ENCODE measurements at places on chromosomes 16 and 17.
A peak's percentile ranks its signal among the peaks of the same experiment; 100 is the strongest.

DNA sequence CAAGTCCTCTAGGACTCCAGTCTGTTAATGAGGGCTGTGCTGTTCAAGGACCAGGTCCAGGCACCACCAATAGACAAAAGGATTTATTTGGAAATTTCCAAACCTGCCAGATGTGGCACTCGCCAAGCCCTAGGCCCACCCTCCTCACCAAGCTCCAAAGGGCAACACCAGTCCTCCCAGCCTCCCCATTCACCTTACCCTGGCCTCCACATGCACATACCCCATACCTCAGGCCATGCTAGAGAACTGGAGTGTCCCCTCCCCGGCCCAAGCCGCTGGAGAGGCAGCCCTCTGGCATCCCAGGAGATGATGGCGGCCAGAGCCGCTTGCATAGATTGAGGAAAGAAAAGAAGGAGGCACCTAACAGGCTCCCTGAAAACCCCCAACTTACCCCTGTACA is 4.6 kb upstream of the FTSJ3 start:
- DNase-seq = no peak

- DNase-seq = no peak
Observed at GRCh38 chr16:35398180-35398579, 1938.8 kb downstream of the TP53TG3F start.

- DNase-seq = no peak
Observed at GRCh38 chr17:79630821-79631639, 20.2 kb upstream of the RBFOX3 start.

DNA sequence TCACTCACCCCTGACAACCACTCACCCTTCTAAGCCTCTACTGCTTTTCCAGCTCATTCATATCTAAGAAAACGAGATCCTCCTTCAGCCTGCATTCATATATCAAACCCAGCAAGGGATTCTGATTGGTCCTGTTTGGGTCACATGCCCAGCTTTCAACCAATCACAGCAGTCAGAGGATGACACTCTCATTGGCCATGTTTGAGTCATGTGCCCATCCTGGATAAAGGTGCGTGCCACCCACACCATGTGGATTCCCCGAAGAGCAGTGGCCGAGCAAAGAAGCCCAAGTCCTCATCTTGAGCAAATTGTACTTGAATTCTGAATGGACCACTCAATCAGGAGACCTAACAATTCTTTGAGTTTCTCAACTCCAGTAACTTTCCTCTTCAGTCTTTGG is 45.0 kb downstream of the SCNN1G start:
- peak; percentile 74 for DNase-seq

DNA sequence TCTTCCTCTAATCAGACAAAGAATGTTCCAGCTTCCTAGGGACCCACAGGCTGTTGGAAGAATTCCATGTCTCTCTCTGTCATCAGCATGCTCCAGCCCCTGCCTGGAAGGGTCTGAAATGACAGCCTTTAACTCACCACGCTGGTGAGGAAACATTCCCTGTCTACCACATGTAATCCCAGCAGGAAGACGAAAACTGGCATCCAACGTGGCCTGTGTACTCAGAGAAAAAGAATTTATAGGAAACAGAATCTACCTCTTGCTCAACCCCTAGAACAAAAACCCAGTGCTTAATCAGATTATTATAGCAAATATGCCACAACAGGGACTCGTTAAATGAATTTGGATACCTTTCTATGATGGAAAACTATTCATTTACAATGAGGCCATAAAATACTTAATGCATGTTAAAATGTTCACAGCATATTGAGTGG is 147.3 kb upstream of the FOXF1 start:
- DNase-seq = no peak

GRCh38 chr17:74424117-74424516 is 7.8 kb upstream of the GPRC5C start:
- DNase-seq = no peak

GRCh38 chr16:2497695-2498484 is 15.9 kb upstream of the ATP6V0C start:
- DNase-seq = no peak

- peak; percentile 82 for DNase-seq
Observed at GRCh38 chr16:28277537-28278388, 14.6 kb upstream of the SBK1 start.

DNA sequence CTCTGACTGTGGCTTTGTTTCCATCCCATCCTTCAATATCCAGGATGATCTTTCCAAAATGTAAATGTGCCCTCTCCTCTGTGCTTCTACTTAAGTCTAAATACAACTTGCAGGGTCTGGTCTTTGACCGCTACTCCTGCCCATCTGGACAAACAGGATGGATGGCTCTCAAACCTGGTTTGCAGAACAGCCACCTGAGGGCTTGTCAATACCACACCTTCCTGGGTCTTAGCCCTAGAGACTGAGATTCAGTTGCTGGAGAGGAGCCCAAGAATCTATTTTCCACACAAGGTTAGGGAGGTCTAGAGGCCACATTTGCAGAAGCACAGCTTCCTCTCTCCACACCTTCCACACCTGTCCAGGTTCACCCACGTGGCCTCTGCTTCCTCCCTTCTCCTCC is 1.9 kb upstream of the GRB7 start:
- no peak for DNase-seq

- no peak for DNase-seq
Observed at GRCh38 chr17:67648032-67648905, 69.5 kb upstream of the NOL11 start.

GRCh38 chr17:82536512-82537201 is 17.1 kb downstream of the FOXK2 start:
- no peak for DNase-seq

DNA sequence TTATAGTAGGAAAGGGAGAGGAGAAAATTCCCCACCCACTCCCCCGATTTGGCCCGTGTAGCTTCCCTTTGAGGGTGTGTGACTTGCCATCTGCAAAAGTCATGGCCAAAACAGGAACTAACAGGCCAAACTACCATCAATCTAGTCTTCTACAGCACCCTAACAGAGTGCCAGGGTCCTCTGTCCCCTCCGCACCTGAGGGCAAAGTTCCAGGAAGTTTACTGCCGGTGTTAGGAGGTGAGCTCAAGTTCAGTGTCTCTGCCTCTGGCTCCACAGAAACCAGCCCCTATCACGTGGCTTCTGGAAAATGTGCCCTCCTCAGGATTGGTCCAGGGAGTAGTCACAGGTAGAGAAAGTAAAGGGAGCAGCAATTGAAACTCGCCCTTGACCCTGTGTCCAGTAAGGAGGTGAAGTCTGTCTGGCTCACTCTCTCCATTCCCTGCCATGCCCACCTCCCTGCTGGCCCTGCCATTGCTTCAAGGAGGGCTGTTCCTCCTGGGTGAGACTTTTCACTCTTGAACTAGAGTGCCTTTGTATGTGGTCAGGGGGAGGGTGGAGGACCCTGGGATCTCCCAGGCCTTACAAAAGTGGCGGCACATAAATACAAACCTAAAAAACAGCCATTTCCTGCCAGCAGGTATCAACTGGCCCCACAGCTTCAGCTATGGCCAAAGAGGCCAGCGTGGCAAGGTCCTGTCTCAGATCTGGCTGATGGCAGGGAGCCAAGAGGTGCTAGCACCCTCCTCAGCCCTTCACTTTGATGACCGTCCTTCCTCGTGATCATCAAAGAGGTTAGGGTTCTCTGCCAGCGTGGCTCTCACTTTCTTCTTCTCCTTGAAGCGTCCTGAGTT is 5.3 kb downstream of the PRR15L start:
- no peak for DNase-seq

DNA sequence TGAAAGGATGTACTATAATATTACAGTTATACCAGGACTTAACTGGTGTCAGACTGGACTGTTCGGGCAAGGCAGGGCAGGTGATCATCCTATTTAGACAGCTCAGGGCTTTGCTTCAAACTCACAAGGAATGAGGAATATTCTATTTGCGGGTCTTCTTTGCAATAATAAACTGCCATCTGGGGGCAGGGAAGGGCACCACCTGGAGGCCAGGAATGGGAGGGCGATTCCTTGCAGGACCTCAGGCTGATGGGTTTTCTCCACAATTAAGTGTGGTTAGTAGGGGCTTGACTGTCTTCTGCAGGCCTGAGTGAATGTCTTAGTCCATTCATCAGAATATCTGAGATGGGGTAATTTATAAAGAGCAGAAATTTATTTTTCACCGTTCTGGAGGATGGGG is 424.1 kb downstream of the CA10 start:
- DNase-seq = peak; percentile 3

- no peak for DNase-seq
Observed at GRCh38 chr17:59666235-59666634, 41.0 kb downstream of the PTRH2 start.

DNA sequence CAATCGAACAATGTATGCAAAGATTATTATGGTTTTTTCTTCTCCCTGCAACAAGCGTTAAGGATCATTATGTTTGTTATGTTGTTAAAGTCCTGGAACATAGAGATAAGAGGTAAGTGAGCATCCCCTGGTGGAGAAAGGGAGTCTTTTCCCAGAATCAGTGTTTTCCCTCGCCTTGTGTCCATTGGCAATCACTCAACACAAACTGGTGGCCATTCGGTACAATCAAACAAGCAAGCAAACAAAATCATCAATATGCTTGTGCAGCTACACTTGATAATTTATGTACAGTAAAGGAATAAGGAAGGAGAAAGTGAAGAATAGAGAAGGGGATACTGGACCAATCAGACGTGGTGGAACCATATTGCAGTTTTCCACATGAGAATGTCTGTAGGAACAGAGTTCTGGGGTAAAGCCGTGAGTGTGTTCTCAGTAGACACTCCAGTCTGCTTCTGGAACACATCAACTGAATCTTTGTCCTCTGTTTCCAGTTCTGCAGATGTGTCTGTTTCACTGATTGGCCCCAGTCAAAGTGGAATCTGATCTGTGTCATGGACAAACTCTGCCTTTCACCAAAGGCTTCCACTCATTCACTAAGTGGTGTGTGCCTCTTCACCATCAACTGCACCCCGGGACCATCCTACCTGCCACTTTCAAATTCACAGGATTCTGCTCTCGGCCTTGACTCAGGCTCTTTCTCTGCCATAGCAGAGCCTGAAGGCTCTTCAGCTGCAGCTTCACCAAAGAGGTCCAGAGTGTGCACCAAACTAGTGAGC is 169.5 kb downstream of the AHSP start:
- DNase-seq = peak; percentile 44

- no peak for DNase-seq
Observed at GRCh38 chr16:79439901-79440300, 160.6 kb downstream of the MAF start.

GRCh38 chr17:44769230-44769629 is 10.4 kb downstream of the ADAM11 start:
- no peak for DNase-seq

- DNase-seq = no peak
Observed at GRCh38 chr17:61500287-61500686, 48.1 kb downstream of the TBX4 start.

- DNase-seq = no peak
Observed at GRCh38 chr16:16908077-16908476, 529.1 kb downstream of the NPIPA7 start.

- DNase-seq = no peak
Observed at GRCh38 chr16:56943761-56944375, 11.9 kb downstream of the HERPUD1 start.

DNA sequence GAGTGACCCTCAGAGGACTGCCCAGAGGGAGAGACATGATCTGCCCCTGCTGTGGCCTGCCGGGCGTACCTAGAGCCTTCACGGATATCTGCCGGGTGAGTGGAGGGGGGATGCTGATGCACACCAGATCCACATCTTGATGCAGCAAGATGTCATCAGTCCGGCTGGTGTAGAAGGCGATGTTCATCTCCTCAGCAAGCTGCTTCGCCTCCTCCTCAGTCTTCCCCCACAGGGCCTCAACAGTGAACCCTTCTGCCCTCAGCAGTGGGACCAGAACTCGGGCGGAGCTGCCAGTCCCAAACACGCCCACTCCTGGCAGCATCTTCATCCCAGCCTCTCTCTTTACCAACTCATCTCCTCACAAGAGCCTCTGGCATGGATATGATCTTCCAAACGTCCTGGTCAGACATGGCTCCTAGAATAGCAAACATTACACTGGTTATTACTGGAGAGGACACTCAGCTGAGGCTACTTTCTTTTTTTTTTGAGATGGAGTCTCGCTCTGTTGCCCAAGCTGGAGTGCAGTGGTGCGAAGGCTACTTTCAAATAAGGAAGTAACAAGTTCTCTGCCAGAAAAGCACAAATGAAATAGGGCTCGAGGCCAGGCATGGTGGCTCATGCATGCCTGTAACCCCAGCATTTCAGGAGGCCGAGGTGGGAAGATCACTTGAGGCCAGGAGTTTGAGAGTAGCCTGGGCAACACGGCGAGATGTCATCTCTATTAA is 18.9 kb downstream of the C16orf86 start:
- peak; percentile 65 for DNase-seq

DNA sequence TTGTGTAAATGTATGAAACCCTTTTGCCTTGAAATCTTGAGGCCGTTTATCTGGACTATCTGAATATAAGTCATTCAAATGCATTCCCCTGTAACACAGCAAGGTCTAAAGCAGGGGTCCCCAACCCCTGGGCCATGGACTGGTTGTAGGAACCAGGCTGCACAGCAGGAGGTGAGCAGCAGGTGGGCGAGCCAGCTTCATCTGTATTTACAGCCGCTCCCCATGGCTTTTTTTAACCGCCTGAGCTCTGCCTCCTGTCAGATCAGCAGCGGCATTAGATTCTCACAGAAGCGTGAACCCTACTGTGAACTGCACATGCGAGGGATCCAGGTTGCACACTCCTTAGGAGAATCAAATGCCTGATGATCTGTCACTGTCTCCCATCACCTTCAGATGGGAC is 24.1 kb downstream of the DNAH3 start:
- no peak for DNase-seq

- DNase-seq = no peak
Observed at GRCh38 chr16:72680732-72681131, 367.2 kb downstream of the ZFHX3 start.

DNA sequence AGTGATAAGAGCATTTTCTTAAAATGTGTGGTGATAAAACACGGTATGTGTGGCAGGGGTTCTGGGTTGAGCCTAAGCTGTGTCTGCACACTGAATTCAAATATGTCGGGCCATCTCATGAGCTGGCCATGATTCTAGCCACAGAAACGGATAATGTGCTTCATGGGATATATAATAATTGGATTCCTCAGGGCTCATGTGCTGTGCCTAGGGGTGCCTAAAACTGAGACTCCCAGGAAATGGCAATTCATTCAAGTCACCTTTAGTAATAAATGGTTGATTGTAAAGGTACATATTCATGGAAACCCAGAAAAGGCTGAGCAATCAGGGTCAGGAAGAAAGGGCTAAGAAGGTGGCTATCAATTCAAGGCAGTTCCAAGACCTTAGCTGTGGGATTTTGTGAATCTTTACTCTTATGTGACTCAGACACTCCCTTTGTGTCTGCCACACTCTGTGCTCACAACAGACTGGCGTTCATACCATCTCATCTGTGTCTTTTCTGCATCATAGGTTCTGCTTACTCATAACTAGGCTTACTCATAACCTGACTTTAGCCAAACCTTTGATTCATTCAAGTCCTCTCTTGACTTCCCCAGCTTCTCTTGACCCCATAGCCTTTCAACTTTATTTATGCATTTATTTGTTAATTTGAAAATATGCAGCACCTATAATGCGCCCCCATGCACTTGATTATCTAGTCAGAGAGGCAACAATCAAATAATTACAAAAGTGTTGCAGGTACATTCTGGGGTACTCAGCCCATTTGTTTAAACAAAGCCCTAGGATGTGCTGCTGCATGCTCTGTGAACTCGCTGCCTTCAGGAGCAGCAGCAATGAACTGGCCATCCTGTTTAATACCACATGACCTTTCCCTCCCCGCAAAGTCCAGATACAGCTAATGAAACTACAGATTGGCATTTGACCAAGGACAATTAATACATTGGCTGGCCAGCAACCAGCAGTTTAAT is 28.4 kb upstream of the MED13 start:
- DNase-seq = no peak

- DNase-seq = no peak
Observed at GRCh38 chr16:19138601-19139000, 24.8 kb downstream of the ITPRIPL2 start.

- peak; percentile 96 for DNase-seq
Observed at GRCh38 chr16:67833415-67834241, 8.5 kb upstream of the THAP11 start.

All from NAMALWA (cell line).